GM10248 (cell line): ENCODE measurements at places on chromosomes 6 and 20.

DNA sequence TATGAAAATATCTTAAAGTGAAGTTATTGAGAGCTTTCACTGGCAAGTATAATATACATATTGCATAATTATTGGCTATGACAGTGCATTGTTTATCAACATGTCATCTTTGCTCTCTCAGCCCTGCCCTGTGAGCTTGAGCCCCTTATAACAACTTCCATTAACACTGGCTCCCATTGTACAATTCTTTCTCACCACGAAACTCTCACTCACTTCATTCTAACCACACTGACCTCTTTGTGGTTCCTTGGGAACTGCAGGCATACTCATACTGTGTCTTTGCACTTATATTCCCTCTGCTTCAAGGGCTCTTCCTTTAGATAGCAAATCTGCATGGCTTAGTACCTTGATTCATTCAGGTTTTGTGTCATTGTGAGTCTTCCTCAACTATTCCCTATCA is 411.8 kb downstream of the CDKAL1 start:
- DNase-seq = peak; percentile 34

DNA sequence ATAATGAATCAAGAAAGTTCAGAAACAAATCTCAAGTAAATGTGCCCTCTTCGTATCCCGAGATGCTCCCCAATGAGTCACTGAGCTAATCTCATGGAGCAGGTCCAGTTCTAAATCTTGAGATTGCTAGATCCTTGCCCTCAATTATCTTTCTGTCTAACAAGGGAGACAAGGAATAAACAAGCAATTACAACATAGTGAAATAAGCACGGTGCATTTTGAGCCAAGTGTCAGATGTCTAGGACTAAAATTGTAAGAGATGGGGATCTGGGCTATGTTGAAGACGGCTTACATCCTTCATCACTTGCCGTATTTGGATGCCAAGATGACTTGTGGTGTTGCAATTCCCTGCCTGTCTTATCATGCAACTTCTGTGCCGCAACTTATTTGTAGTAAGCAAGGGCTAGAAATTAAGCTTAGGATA is 56.5 kb upstream of the ADGRF1 start:
- no peak for DNase-seq

DNA sequence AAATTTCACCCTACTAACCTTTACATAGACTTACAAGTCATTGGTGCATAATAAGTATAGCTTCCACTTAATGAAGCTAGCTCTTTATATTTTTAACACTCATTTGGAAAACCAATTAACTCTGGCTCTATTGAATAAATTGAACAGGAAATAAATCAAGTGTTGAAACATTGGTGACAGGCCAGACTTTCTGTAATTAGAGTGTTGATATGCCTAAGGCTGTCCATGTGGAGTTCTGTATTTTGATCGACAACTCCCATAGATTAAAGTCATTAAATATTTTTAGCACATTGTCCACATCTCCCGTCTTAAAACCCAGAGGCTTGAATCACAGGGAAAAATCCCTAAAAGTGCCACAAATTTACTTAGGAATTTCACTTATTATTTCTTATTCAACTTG is 468.3 kb downstream of the KHDRBS2 start:
- no peak for DNase-seq

GRCh38 chr6:16081326-16081725 is 47.6 kb upstream of the MYLIP start:
- no peak for DNase-seq

DNA sequence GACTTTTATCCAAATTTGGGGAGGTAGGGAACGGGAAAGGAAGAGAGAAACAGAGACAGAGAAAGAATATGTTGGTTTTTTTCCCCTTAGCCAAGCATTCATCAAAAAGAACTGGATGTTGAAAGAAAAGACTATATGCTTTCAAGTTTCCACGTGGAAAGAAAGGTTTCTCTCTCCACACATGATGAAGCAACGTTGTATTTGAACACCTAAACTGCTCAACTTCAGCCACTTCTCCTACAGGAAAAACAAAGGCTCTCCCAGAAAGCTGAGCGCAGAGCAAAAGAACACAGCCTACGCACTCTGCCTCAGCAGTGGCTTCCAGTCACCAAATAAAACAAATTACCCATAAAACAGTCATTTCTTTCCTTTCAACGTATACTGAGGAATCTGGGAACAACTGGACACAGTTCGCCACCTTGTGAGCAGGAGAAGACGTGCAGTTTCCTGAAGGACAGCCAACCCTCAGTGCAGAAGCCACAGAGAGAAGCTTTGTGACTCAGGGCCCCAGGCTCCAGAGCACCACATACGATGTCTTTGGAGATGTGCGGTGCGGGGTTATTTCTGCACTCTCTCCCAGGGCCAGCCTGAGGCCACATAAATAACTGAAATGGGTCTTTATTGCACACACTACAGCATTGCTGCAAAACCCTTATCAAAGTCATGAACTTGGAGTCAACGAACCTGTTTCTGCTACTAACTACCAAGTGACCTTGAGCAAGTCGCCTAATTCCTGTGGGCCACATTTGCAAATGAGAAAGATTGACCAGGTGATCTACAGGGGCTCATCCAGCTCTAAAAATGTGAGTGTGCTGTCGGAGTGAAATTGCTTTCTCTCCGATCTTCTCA is 10.1 kb downstream of the IL17F start:
- DNase-seq = peak; percentile 52
